Dorsolateral prefrontal cortex (tissue), 122 donors: ENCODE measurements at places on chromosomes 16 and 17.

GRCh38 chr17:9330611-9331271 lies 244.9 kb downstream of the STX8 start:
- no peak for DNase-seq

GRCh38 chr16:58211846-58212245 lies 13.9 kb upstream of the CSNK2A2 start:
- DNase-seq = no peak

DNA sequence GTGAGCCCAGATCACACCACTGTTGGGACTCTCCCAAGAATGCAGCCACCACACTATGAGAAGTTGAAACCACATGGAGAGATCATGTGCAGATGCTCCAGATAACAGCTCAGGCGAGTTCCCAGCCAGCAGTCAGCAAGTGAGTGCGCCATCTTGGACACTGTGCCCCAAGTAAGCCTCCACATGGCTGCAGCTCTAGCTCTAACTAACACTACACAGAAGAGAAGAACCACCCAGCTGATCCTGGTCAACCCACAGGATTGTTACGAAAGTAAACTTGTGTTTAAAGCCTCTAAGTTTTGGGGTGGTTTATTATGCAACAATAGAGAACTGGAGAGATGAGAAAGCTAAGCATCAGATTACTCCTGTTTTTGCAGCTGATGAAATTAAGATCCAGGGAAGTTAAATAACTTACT lies 25.8 kb downstream of the SLC38A7 start:
- DNase-seq = no peak

- DNase-seq = peak; percentile 74
Observed at GRCh38 chr16:84277244-84277823, 17.3 kb upstream of the WFDC1 start.

DNA sequence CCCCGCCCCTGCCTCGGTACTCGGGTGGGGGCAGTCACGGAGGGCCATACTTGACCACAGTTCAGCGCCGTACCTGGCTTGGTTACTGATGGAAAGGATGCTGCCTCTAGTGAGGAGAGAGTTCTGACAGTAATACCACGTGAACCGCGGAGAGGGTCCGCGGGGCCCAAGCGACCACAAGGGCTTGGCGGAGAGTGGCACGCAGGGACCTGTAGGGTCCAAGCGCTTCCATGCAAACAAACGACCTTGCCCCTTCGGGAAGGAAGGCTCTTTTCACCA lies 9.2 kb downstream of the KDM6B start:
- no peak for DNase-seq

GRCh38 chr17:17498606-17499301 lies 2.6 kb upstream of the RASD1 start:
- no peak for DNase-seq

- DNase-seq = no peak
Observed at GRCh38 chr16:82412770-82413169, 214.0 kb upstream of the CDH13 start.

DNA sequence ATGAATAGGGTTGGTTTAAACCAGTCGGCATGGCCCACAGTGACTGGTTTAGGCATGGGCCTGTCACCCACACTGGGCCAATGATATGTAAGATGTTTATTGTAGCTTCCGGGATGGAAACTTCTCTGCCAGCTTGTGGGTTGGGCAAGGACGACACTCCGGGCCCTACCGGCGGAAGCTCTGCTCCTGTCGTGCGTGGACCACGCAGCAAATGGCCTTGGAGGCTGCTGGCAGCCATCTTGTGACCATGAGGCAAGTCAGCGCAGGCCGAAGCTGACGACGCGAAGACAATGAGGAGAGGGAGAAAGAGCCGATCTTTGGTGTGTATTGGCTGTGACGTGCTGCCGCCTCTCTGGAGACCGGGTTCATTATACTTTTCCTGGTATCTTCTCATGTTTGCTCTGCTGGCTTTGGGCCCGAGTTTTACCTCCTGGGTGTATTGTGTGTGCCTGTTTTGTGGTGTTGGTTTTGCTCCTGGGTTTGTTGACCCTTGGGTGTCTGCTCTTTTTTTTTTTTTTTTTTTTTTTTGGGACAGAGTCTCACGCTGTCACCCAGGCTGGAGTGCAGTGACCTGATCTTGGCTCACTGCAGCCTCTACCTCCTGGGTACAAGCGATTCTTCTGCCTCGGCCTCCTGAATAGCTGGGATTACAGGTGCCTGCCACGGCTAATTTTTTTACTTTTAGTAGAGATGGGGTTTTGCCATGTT lies 15.4 kb downstream of the SLC25A10 start:
- DNase-seq = no peak

- DNase-seq = no peak
Observed at GRCh38 chr17:58568044-58568799, 53.8 kb upstream of the MTMR4 start.

GRCh38 chr16:75805946-75806345 lies 79.7 kb upstream of the CPHXL start:
- no peak for DNase-seq

DNA sequence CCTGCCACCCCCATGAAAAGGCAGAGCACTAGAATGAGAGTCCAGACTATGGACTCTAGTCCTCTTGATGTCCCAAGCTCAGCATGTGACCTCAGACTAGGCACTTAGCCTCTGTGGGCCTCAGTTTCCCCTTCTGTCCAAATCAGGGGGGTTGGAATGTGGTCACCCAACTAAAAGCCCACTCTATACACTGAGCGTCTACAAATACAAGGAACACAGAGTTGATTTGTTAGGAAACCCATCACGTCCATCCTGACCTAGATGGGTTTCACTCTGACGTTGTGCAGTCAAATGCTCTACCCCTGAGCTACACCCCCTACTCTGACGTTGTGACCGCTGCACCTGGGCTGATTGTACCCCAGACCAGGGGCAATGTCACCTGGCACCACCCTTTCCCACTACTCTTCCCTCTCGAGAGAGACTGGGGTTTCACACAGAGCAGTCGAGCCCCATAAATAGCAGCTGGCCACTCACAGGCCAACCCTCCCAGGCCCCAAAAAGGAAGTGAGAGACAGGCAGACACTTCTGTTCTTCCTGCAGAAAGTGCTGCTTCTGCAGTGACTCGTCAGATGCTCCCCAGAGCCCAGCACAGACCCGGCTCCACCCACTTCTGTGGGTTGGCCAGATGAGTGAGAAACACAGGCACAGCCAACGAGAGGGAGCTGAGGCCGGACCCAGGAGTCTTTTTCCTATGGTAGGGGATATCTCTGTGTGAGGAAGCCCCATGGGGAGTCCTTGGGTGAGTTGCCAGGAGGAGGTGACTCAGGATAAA lies 16.1 kb upstream of the TNFRSF13B start:
- DNase-seq = peak; percentile 72

- no peak for DNase-seq
Observed at GRCh38 chr16:81337097-81337496, 22.3 kb downstream of the GAN start.

DNA sequence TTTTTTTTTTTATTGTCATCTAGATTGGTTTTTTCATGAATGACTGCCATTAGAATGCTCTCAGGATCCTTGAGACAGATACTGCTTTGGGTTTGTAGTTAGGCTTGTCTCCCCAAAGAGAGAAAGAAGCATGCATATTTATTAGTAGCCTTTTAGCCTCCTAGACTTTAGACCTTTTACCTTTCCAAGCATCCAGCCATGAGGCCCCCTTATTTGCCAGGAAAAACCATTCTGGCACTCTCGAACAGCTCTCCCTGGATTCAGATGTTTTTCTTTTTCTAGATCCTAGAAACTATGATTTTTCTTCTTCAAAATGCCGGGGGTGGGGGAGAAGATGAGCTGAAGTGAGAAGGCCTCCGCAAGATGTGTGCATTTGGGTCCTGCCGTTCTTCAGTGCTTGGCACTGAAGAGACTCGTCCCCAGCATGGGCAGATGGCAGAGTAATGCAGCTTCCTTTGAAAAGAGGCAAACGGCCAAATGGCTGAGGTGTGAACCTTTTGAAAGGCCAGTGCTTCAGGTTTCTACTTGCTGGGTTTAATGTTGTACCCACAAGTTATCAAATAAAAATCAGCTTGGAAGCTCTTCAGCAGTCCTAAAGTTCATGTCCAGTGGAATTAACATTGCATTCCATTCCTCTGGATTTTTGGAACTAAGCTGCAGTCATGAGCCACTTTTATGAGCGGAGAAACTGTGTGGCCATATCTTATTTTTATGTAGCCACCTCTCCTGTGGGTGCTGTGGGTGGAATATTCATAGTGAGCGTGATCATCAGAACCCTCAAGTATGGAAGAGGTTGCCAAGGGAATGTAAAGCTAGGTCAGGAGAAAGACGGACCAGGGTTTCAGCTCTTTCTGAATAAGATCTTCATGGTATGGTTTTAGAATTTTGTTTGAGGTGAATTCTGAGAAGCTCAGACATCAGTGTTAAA lies 7.2 kb downstream of the SOCS7 start:
- peak; percentile 87 for DNase-seq

DNA sequence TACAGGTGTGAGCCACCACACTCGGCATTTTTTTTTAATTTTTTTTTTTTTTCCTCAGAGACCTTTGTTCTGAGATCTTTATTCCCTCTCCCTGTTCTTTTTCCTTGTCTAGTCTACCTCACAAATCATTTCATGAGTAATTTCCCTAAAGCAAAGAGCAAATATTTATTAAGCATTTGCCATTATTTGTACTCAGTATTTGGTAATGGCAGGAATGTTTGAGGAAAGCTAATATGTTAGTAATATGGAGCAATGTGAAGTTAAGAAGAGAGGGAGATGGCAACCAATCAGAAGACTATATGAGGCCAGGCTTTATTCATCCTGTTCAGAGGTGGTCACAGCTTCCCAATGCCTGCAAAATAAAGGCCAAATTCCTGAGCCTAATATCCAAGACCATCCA lies 13.3 kb downstream of the CENPV start:
- no peak for DNase-seq

- DNase-seq = no peak
Observed at GRCh38 chr17:48246612-48247011, 139.0 kb downstream of the SNX11 start.

DNA sequence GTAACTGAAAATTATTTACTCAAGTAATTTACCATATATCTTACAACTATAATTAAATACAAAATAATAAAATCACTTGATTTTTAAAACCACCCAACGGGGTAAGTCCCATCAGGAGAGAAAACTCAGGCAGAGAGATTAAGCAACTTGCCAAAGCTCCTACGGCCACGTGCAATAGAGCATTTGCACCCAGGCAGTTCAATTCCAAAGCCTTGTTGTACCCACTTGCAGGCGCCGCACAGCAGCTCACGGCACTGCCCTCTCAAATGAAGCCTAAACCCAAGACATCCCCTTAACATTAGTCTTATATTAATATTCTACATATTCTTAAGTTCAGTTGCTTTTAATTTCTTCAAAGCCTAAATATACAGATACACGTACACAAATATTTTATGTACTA lies 75.7 kb downstream of the SPAG9 start:
- peak; percentile 57 for DNase-seq

GRCh38 chr16:12904329-12904671 lies 2.9 kb downstream of the SHISA9 start:
- no peak for DNase-seq

GRCh38 chr16:24360936-24361335 lies 104.8 kb downstream of the CACNG3 start:
- DNase-seq = no peak

DNA sequence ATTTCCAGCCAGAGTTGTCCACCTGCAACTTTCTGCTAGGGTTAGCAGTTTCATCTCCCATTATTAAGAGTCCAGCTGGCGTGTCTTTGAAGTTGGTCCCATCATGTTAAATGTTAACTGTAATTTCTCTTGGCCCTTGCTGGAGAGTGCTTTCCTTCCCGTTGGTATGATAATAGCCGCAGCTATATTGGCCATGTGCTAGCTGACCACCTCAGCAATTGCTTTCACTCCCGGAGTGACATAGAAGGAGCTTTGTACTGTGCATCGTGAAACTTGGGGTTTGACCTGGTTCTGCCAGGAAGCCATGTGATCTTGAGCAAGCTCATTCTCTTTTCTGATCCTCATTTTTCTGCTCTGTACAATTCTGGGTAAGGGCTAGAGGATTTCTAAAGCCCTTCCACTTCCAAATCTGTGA lies 81.0 kb upstream of the TBX2 start:
- DNase-seq = no peak

DNA sequence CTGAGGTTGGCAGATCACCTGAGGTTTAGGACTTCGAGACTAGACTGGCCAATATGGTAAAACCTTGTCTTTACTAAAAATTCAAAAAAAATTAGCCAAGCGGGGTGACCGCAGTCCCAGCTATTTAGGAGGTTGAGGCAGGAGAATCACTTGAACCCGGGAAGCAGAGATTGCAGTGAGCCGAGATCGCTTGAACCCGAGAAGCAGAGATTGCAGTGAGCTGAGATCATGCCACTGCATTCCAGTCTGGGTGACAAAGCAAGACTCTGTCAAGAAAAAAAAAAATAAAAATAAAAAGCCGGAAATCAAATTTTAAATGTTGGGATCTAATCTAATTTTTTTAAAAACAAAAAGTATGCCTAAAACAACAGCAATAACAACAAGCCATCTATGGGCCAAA lies 56.3 kb downstream of the ABCC1 start:
- DNase-seq = no peak

DNA sequence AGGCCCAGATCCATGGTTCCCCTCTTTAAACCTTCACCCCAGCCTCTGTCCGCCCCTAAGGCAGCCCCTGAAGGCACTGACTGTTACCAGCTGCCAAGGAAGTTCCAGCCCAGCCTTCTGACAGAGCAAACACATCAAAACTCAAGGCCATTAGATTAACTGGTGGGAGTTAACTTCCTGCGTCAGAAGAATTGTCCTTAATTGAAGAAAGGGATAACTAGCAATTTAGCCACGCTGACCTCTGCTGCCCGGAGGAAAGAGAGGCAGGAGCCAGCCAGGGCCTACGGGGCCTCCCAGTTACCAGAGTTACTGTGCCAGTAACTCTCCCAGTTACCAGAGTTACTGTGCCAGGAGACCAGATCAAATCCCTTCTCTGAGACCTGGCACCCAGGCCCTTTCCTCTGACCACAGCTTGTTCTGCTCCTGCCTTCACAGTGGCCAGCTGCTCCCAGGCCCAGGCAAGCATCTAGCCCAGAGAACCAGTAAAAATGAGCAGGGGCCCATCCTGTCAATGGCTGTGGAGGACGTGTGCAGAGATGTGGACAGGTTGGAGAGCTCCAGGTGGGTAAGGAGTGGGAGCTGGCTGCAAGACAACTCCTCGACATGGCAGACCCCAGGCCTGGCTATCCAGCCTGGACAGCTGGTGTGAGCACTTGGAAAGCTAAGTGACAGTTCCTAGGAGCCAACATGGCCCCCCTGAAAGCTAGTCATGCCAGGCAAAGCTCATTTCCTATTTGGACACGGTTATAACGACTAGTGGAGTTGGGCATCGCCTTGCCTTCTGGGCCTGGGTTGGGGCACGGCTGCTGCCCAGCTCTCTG lies 2.8 kb upstream of the PITPNM3 start:
- no peak for DNase-seq

GRCh38 chr17:73976676-73977521 lies 226.6 kb upstream of the RPL38 start:
- DNase-seq = no peak

DNA sequence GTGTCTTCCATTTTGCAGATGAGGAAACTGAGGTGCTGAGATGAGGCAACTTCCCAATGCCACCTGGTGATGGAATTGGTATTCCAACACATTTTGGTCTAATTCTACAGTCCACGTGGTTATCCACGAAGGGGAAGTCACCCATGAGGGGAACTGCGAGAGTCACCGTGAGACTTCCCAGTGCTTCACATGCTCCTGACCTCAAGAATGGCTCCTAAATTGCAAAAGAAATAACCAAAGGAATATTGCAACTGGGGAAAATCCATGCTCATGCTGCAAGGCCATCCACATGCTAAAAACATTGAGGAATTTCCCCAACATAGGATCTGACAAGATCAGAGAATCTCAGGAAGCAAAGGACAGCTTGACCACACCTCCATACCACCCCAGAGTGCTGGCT lies 153.9 kb downstream of the HS3ST3B1 start:
- DNase-seq = no peak
